ENCODE measurements at places on chromosomes 2 and 18. TPM values are rescaled to one million over a fixed set of nuclear protein-coding genes. Genes with fewer than 3 reads are reported as not detected.

TMEM18 gene
- 28.0 TPM for polyA plus RNA-seq

IL1F10 gene
- polyA plus RNA-seq, result not detected

RAB27B gene
- polyA plus RNA-seq, result 1.3 TPM

ESCO1 gene
- 10.6 TPM for polyA plus RNA-seq

FAM228A gene
- not detected for polyA plus RNA-seq

GYPC gene
- 249 TPM for polyA plus RNA-seq

LMAN2L gene
- 16.8 TPM for polyA plus RNA-seq

ARHGAP25 gene
- 134 TPM for polyA plus RNA-seq

KCNF1 gene
- polyA plus RNA-seq, result not detected

CYP27C1 gene
- not detected for polyA plus RNA-seq

DNA sequence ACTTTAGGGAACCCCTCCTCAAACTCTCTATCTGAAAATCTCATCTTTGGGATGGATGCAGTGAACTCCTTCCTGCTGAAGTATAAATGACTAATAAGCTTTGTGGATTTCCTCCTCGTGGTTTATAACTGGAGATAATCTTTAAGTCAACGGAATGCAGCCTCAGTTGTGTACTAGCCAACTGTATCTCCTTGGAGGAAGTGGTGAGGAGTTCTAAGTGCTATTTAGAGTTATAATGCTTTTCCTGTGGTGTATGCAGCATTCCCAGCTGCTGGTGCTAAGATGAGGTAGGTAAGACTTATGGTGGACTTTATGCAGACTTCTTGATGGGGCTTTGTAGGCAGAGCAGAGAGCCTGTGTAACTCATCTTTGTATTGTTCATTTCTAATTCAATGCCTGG, 90.9 kb downstream of the LYPD6B start:
- no peak overlapping the region for H3K27ac ChIP-seq
- H3K27me3 ChIP-seq, result no peaks in the 10 kb centered on the region
- H3K4me3 ChIP-seq, result no peak overlapping the region
- no peak for DNase-seq
- H3K36me3 ChIP-seq, result no peaks in the 10 kb centered on the region

- peak; percentile 16 for DNase-seq
- H3K36me3 ChIP-seq, result no peaks in the 10 kb centered on the region
- peak overlapping the region; percentile 24 for H3K4me3 ChIP-seq
- no peaks in the 10 kb centered on the region for H3K27me3 ChIP-seq
These were observed 1.0 kb upstream of the B4GALT6 start for GRCh38 chr18:31685097-31686082.

GRCh38 chr2:48112911-48113680, 206.8 kb upstream of the FBXO11 start:
- no peak for DNase-seq
- no peaks in the 10 kb centered on the region for H3K4me1 ChIP-seq
- H3K36me3 ChIP-seq, result no peaks in the 10 kb centered on the region
- no peaks in the 10 kb centered on the region for H3K27me3 ChIP-seq

- DNase-seq, result no peak
- H3K4me3 ChIP-seq, result no peak overlapping the region
- no peaks in the 10 kb centered on the region for H3K4me1 ChIP-seq
- no peaks in the 10 kb centered on the region for H3K27me3 ChIP-seq
- no peaks in the 10 kb centered on the region for H3K36me3 ChIP-seq
These were observed 11.7 kb downstream of the ANO7 start for GRCh38 chr2:241199897-241200821.

GRCh38 chr2:195289081-195289480, 367.9 kb upstream of the SLC39A10 start:
- H3K36me3 ChIP-seq, result no peaks in the 10 kb centered on the region
- no peak overlapping the region for H3K4me3 ChIP-seq
- H3K4me1 ChIP-seq, result no peaks in the 10 kb centered on the region
- H3K27ac ChIP-seq, result no peak overlapping the region
- no peaks in the 10 kb centered on the region for H3K27me3 ChIP-seq
- DNase-seq, result no peak

DNA sequence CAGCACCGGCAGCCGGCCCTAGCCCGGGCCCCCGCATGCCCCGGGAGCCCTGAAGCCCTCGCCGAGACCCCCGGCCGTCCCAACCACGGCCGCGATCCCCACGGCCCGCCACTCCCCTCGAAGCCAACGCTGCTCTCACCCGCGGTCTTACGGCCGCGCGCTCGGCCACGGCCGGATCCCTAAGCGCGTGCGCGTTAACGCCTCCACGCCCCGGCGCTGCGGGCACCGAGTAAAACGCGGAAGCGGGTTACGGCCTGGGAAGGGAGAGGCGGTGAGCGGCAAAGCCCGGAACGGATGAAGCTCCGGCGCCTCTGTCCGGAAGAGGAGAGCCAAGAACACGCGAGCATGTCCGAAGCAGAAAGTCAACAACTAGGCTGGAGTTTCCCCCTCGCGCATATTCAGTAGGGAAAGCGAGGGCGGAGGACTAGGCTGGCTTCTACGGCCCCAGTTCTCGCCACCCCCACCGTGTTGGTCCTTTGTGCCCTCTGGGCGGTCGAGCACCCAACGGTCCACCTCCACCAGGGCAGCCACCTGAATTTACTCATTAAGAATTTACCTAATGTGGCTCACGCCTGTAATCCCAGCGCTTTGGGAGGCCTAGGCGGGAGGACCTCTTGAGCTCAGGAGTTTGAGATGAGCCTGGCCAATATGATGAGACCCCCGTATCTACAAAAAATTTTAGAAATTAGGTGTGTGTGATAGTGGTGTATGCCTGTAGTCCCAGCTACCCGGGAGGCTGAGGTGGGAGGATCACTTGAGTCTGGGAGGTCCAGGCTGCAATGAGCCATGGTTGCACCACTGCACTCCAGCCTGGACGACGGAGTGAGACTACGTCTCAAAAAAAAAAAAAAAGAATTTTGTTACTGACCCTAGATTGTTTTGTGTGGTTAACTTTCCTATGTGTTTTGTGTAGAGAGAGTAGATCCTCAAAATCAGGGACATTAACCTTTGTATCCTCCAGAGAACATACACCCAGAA, at the start of gene KANSL3:
Gene KANSL3 (minus strand): TSS at position 169 of the 978 bp plus-strand sequence. CDS start 1,177 bp downstream, outside the sequence.
- peaks cover 18% of the 10 kb centered on the region for H3K4me1 ChIP-seq
- H3K27me3 ChIP-seq, result no peaks in the 10 kb centered on the region
- peak within 1 kb of the TSS; percentile 90 for H3K27ac ChIP-seq

DNA sequence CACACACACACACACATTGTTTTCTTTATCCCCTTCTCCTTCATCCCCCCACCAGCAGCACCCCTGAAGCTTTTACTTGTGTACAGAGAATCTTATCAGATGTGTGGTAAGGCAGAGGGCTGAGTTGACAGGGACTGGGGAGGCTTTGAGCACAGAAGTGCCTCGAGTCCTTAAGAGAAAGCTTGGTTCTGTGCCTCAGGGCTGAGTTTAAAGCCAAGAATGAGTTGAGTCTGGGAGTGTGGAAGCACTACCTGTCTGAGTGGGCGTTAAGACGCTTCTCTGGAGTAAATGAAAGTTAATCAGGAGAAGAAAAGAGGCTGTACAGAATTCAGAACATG, 2.7 kb downstream of the ID2 start:
- H3K27ac ChIP-seq, result peak overlapping the region; percentile 57
- peaks cover 11% of the 10 kb centered on the region for H3K4me1 ChIP-seq
- peak overlapping the region; percentile 51 for H3K4me3 ChIP-seq

DNA sequence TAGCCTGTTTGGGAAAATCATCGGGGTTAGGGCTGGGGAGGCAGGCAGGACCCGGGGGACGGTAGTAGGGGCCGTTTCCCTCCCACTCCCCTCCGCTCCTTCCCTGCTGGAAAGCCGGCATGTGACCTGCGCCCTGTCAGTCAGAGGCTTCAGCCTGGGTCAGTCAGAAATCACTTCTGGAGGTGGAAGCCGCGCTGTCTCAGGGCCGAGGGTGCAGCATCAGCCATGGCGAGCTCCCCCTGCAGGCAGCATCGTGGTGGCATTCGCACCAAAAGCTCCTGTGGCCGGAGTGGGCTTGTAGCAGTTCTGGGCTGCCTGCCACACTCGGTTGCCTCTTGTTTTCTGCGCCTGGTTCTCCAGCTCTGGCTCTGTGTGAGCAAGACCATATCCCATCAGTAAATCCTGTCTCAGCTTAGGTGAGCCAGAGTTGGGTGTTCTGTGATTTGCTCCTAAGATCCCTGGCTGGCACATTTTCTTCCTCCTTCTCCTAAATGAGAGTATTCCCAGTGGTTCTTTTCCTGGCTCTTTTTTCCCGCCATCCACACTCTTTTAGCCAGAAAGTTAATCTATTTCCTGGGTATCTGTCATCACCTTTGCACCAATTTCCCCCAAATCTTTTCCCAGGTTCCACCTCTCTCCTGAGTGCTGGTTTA, 123.9 kb upstream of the CD302 start:
- H3K27me3 ChIP-seq, result no peaks in the 10 kb centered on the region
- DNase-seq, result peak; percentile 21
- H3K4me1 ChIP-seq, result no peaks in the 10 kb centered on the region
- no peak overlapping the region for H3K4me3 ChIP-seq
- no peak overlapping the region for H3K27ac ChIP-seq
- H3K36me3 ChIP-seq, result no peaks in the 10 kb centered on the region

GRCh38 chr2:27912512-27912911, 22.0 kb downstream of the BABAM2 start:
- H3K27ac ChIP-seq, result no peak overlapping the region
- no peaks in the 10 kb centered on the region for H3K4me1 ChIP-seq
- DNase-seq, result no peak
- H3K36me3 ChIP-seq, result no peaks in the 10 kb centered on the region
- no peak overlapping the region for H3K4me3 ChIP-seq

DNA sequence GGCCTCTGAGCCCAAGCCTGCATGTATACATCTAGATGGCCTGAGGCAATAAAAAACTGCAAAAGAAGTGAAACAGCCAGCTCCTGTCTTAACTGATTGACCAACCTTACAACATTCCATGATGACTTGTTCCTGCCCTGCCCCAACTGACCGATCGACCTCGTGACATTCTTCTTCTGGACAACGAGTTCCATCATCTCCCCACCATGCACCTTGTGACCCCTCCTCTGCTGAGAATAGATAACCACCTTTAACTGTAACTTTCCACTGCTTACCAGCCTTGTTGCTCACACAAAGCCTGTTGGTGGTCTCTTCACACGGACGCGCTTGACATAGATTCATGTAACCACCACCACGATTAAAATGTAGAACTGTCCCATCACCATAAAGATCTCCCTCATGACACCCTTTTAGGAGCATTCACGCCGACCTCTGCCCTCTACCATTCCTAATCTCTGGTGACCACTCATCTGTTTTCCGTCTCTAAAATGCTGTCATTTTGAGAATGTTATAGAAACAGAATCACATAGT, 120.1 kb upstream of the REV1 start:
- no peak overlapping the region for H3K4me3 ChIP-seq
- no peak overlapping the region for H3K27ac ChIP-seq
- DNase-seq, result no peak
- no peaks in the 10 kb centered on the region for H3K4me1 ChIP-seq

GRCh38 chr2:959457-959856, 8.8 kb downstream of the SNTG2 start:
- DNase-seq, result no peak
- no peak overlapping the region for H3K27ac ChIP-seq
- no peaks in the 10 kb centered on the region for H3K27me3 ChIP-seq
- no peak overlapping the region for H3K4me3 ChIP-seq
- no peaks in the 10 kb centered on the region for H3K36me3 ChIP-seq

DNA sequence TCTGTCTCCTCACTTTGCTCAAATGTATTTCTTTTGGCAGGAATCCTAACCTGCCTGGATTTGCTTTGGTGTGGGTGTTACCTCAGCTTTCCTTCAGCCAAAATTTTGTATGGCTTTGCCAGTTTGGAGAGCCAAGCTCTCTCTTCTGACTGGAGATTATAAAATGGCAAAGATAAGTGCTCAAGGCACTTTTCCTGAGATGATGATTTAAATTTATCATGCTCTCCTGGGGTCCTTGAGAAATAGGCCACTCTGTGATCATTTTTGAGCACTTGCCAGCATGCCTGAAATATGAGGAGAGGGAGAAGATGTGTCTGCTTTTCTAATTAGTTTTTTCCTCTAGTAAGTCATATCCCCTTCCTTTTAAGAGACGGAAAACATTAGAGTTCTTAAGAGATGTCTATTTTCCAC, 683.0 kb downstream of the SLC4A3 start:
- no peaks in the 10 kb centered on the region for H3K36me3 ChIP-seq
- H3K27ac ChIP-seq, result no peak overlapping the region
- DNase-seq, result no peak

GRCh38 chr2:120577721-120578295, 157.9 kb upstream of the GLI2 start:
- no peaks in the 10 kb centered on the region for H3K4me1 ChIP-seq
- no peak overlapping the region for H3K4me3 ChIP-seq
- no peak for DNase-seq
- no peaks in the 10 kb centered on the region for H3K36me3 ChIP-seq

GRCh38 chr2:1569879-1570450, 156.7 kb downstream of the TPO start:
- no peaks in the 10 kb centered on the region for H3K36me3 ChIP-seq
- H3K27me3 ChIP-seq, result no peaks in the 10 kb centered on the region
- no peak overlapping the region for H3K4me3 ChIP-seq
- no peak overlapping the region for H3K27ac ChIP-seq

DNA sequence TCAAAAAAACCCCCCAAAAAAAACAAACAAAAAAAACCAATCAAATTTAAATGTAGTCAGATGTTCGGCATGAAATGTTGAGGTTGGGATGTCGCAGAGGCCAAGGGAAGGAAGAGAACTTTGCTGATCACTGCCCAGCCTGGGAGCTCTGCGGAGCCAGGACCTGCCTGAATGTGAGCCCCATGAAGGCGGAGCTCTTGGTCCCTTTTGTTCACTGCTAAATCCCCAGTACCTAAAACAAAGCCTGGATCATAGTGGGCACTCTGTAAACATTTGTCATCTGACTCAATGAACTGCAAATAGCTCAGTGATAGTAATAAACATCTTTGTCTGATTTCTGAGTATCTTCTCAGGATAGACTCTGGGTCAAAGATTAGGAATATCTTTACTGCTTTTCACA, 64.0 kb downstream of the NGEF start:
- H3K4me1 ChIP-seq, result no peaks in the 10 kb centered on the region
- no peak for DNase-seq
- no peak overlapping the region for H3K27ac ChIP-seq
- no peaks in the 10 kb centered on the region for H3K36me3 ChIP-seq
- no peaks in the 10 kb centered on the region for H3K27me3 ChIP-seq
- H3K4me3 ChIP-seq, result no peak overlapping the region

DNA sequence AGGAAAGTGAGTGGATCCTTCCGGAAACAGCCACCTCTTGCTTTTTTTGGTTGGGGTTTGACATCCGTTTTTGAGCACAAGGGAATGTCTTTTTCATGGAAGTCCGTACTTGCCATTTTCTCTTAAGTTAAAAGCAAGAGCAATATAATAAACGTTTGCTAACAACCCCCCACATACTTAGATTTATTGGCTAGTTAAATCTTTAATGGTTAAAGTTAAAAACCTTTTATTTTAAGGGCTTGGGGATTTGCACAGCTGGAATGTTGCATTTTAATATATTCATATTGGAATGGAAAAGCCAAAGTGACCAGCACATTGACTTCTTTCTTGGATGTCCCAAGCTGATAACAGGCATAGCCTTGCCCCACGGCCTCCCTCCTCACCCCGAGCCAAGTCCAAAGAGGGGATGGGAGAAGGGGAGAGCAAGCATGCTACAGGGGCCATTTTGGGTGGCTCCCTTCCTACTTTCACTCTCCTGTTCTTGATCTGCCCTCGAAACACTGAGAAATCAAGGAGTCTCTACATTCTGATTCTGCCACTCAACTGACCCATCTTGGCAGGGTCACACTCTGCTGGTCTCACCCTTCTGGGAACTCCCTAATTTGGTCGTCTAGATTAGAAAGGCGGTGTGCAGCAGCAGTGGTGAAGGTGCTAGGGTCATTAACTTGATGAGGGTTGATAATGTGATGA, 48.1 kb upstream of the PKDCC start:
- H3K4me3 ChIP-seq, result no peak overlapping the region
- no peaks in the 10 kb centered on the region for H3K36me3 ChIP-seq
- H3K4me1 ChIP-seq, result no peaks in the 10 kb centered on the region
- H3K27me3 ChIP-seq, result no peaks in the 10 kb centered on the region

GRCh38 chr2:237501892-237502513, 15.0 kb downstream of the MLPH start:
- no peaks in the 10 kb centered on the region for H3K4me1 ChIP-seq
- H3K27ac ChIP-seq, result no peak overlapping the region
- H3K36me3 ChIP-seq, result no peaks in the 10 kb centered on the region
- H3K4me3 ChIP-seq, result no peak overlapping the region
